ENCODE measurements at places on chromosomes 16 and 17. TPM values are rescaled to one million over a fixed set of nuclear protein-coding genes. Genes with fewer than 3 reads are reported as not detected.

The HOXB7 gene
- 0.39 TPM for polyA plus RNA-seq

The KIF19 gene
- polyA plus RNA-seq = 0.43 TPM

The PYDC1 gene
- polyA plus RNA-seq = not detected

The EPX gene
- not detected for polyA plus RNA-seq

The ABCC11 gene
- 0.08 TPM for polyA plus RNA-seq

The SHCBP1 gene
- polyA plus RNA-seq = 1.7 TPM

The MT1F gene
- polyA plus RNA-seq = 11.0 TPM

The CHST4 gene
- not detected for polyA plus RNA-seq

The CMTM2 gene
- polyA plus RNA-seq = not detected

The ATP5PD gene
- 465 TPM for polyA plus RNA-seq

The PRAC1 gene
- polyA plus RNA-seq = not detected

The CES5A gene
- 0.04 TPM for polyA plus RNA-seq

The KCNJ12 gene
- polyA plus RNA-seq = 0.06 TPM

The B4GALNT2 gene
- 0.02 TPM for polyA plus RNA-seq

The SEPHS2 gene
- 11.8 TPM for polyA plus RNA-seq

The DNAH9 gene
- polyA plus RNA-seq = 0.12 TPM

The CPHXL2 gene
- polyA plus RNA-seq = not detected

The HCRT gene
- polyA plus RNA-seq = not detected

The CES3 gene
- 4.8 TPM for polyA plus RNA-seq

The PDIA2 gene
- 0.27 TPM for polyA plus RNA-seq

The USP32 gene
- 16.1 TPM for polyA plus RNA-seq

The CACNG3 gene
- not detected for polyA plus RNA-seq

The KRT28 gene
- not detected for polyA plus RNA-seq

The NPIPB8 gene
- polyA plus RNA-seq = 0.06 TPM

The ZNRF1 gene
- 39.5 TPM for polyA plus RNA-seq

The HSD17B2 gene
- polyA plus RNA-seq = 1.0 TPM

The PITPNM3 gene
- 9.5 TPM for polyA plus RNA-seq

The CCDC144A gene
- 0.43 TPM for polyA plus RNA-seq

The ACSM5 gene
- 0.58 TPM for polyA plus RNA-seq

The PNMT gene
- 2.2 TPM for polyA plus RNA-seq

The TM4SF5 gene
- 0.07 TPM for polyA plus RNA-seq

The KCNH4 gene
- polyA plus RNA-seq = 0.02 TPM

All from esophagus (tissue), 2 donors.